ENCODE measurements at places on chromosomes 7 and 10. TPM values are rescaled to one million over a fixed set of nuclear protein-coding genes. Genes with fewer than 3 reads are reported as not detected.
A peak's percentile ranks its signal among the peaks of the same experiment; 100 is the strongest.

DNA sequence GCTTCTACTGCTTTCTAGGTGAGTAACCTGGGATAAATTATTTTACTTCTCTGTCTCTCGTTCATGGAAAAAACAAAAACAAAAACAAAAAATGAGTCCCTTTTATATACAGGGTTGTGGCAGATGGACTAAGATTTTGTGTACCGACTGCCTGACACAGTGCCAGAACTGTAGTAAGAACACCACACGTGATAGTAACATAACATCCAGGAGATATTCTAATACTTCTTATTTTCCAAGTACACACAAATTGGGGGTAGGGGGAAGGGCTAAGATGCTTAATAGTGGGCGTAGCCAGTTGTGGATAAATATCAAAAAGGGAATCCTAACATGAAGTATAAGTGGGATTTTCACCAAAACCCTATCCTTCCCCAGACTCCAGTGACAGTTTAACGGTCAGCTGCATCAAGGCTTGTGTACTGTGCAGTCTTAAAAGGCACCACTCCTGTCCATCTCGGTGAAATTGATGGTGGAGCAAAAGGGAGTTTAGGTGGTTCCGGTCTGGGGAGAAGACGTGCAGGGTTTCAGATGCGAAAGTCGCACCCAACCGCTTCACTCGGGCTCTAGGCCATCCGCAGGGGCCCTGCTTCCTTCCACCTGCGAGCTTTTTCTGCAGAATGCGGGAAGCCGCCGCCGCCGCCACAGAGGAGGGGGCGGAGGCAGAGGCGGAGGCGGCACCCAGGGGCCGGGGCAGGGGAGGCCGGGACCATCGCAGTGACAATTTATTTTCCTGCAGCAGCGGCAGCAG is at the start of gene STAMBPL1:
TSS of gene STAMBPL1 (plus strand) at position 712 of the 748 bp plus-strand sequence. CDS start 21,464 bp downstream, outside the sequence.
- peak within 1 kb of the TSS; percentile 92 for H3K4me3 ChIP-seq
- peaks cover under 1% of the 10 kb centered on the region for H3K27me3 ChIP-seq
- peak within 1 kb of the TSS; percentile 96 for H3K27ac ChIP-seq

DNA sequence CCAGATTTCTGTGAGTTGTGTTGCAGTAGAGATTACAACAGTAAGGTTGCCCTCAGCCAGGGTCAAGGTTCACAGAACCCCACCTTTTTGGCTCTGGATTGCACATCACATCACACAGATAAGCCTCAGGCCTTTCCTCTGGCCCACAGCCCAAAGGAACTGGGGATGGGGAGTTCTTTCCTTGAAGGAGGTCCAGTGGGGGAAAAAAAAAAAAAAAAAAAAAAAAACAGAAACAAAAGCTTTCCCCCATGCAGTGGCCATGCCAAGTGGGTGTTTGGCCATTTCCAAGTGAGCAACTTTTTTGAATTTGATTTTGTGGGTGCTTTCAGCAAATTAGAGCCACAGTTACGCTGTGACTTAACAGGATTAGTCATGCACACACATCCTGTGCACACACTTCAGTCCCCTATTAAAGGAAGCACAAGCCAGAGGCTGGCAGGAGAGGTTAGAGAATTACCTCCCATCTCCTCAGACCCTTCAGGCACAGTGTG is 79.3 kb upstream of the NANOS1 start:
- no peaks in the 10 kb centered on the region for H3K4me1 ChIP-seq
- H3K27ac ChIP-seq = no peak overlapping the region

DNA sequence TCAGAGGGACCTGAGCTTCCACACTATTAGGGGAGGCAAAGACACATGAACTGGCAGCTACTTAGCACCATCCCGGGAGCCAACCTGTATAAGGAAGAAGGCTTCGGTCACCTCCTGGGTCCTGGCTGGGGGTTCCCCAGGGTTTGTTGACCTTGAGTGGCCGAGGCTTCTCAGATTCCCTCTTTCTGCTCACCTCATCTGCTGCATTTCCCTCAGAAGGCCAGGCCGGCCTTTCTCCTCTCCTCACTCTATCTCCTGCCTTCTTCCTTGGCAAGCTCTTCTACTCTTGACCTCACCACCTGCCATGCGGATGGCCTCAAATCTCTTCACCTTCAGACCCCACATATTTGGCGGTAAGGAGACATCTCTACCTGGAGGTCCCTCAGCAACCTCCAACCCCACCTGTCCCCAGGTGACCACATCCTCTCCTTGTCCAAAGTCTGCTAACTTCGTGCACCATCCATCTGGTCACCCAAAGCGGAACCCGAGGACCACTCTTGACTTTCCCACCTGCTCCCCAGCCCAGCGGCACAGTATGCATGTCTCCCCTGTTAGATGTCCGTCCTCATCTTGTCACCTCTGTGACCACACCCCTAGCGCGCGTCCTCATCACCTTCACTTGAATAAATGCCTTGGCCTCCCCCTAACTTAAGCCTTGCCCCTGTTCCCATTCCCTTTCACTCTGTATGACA is 133.8 kb upstream of the UNC5B start:
- H3K27me3 ChIP-seq = no peaks in the 10 kb centered on the region
- DNase-seq = no peak
- H3K36me3 ChIP-seq = no peaks in the 10 kb centered on the region
- H3K4me1 ChIP-seq = no peaks in the 10 kb centered on the region
- no peak overlapping the region for H3K27ac ChIP-seq

The DMBT1 gene
- total RNA-seq = not detected

The AVPI1 gene
- 0.58 TPM for total RNA-seq
